ENCODE measurements at places on chromosomes 5 and 9.
A peak's percentile ranks its signal among the peaks of the same experiment; 100 is the strongest.

DNA sequence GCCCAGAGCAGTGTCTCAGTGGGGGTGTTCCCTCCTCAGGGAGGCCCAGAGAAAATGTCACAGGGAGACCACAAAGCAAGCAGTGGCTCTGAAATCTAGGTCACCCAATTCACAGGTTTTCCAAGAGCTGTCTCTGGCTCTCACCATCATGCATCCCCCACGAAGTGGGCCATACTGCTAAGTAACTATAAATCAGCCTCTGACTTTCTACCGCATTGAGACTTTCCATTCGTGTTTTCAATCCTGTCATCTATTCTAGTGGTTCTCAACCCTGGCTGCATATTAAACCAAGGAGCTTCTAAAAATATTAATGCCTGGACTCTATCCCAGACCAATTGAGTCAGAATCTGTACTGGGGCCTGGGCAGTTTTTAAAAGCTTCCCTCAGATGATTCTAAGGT is 2.0 kb upstream of the C1QTNF3 start:
- no peak for DNase-seq

GRCh38 chr5:133531594-133531993 is 80.7 kb downstream of the FSTL4 start:
- DNase-seq = no peak

GRCh38 chr9:98083061-98083501 is 26.5 kb downstream of the NANS start:
- no peak for DNase-seq

DNA sequence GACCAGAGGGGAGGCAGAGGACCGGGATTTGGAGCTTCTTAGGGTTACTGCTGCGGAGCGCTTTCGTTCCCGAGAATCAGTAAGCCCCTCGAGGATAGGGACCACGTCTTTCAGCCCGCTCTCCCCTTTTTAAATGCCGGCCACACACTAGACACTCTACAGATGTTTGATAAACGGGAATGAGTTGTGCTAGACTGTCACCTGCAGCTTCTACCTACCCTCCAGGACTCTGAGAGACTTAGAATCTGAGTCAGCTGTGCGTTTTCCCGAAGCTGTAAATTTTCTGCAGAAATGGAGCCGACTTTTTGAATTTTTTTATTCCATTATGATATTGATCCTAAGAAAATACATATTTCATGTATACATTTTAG is 670 bp downstream of the CCDC171 start:
- DNase-seq = no peak

- no peak for DNase-seq
Observed at GRCh38 chr9:5569409-5569808, 59.1 kb downstream of the PDCD1LG2 start.

DNA sequence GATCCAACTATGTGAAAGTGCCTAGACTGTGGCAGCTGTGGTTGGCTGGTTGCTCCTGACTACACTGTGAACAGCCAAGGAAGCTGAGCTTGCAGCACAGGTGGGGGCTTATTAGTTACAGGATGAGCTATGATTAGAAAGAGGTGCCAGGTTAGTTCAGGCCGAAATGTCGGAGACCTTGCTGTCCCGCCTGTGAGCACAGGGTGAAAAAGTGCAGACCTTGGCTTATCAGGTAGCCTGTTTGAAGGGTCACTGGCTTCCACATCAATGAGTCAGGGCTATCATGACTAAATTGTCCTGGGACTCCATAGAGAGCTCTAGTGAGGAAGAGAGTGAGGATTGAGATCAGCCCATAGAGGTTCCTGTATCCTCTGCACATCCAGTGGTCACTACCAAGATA is 114.3 kb upstream of the PLPPR1 start:
- no peak for DNase-seq

- DNase-seq = no peak
Observed at GRCh38 chr9:109971226-109971625, 191.2 kb downstream of the PALM2AKAP2 start.

GRCh38 chr5:176863765-176864098 is 35.4 kb downstream of the HK3 start:
- no peak for DNase-seq

GRCh38 chr9:86405926-86406325 is 51.7 kb upstream of the TUT7 start:
- DNase-seq = no peak

DNA sequence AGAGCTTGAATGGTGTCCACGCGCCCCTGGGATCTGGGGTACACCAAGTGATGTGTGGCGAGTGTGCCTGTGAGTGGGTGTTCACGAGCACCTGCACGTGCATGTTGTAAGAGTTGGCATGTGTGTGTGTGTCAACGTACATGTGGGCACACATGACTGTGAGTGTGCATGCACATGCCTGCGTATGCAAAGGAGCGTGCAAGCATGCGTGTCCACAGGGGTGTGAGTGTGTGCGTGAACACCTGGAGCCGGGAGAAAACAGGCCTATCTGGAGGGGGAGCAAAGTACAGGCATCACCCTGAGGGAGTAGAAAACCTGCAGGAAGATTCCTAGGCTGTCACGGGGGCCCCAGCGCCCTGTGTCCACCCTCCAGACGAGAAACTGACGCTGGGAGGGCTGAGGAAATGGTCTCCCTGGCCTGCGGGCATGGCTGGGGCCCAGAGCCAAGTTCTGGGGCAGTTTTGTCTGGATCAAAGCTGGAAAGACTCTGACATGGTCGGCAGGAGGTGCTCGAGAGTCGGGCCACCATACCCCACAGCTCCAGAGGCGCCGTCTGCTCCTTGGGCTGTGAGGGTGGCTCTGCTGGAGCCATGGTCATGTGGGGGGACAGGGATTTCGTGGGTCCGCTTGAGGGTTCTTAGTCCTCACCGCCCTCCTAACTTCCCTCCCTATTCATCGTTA is 31.8 kb downstream of the PTGES start:
- DNase-seq = no peak

DNA sequence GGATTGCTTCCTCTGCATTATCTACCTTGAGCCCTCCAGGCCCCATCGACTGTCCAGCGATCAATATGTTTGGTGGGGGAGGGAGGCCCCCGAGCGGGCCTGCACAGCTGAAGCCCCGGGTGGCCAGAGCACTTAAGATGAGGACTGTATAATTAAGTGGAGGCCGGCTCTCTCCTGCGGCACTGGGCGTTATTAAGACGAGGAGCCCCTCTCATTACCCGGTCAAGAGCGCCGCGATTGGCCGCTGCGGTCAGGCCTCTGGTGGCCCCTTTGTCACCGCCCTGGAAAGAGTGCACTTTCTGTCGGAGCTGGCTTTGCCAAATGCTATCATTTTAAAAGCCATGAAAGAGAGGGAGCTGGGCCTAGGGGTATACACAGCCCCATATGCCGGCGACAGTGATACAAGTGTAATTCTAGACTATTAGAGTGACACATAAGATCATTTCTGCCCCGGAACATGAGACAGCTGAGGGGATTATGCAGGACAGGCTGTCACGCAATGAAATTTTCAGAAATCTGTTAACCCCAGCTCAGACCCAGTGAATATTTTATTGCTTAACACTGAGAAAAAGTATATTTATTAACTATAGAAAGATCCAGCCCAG is 106.3 kb upstream of the IRX1 start:
- DNase-seq = no peak

- no peak for DNase-seq
Observed at GRCh38 chr9:77447646-77448045, 200.5 kb downstream of the GNA14 start.

- DNase-seq = peak; percentile 92
Observed at GRCh38 chr5:672329-673160, 20.6 kb downstream of the TPPP start.

DNA sequence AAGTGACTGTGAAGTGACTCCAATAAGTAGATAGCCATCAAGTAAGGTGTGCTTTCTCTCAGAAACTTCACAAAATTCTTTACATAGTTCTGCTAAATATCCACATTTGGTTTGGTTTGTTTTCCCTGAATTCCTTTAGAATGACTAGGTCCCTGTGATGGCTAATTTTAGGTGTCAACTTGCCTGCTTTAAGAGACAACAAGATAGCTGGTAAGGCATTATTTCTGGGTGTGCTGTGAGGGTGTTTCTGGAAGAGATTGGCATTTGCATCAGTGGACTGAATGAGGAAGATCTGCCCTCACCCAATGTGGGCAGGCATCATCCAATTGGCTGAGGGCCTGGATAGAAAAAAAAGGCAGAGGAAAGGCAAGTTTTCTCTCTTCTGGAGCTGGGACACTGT is 8.3 kb upstream of the PTBP3 start:
- no peak for DNase-seq

DNA sequence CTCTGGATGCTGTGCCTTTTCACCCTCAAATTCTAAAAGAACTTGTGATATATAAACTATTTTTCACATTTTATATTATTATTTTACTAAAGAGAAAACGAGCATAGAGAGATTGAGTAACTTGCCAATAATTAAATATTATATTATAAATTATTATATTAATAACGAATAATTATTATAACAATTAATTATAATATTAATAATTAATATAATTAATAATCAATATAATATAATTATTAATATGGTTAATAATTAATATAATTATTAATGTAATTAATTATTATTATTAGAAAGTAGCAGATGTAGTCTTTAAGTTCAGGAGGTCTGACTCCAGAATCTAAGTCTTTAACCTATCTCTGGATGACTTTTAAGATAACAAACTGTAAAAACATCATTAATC is 20.1 kb downstream of the OR2Y1 start:
- DNase-seq = no peak

GRCh38 chr5:178284996-178285395 is 52.4 kb upstream of the PHYKPL start:
- no peak for DNase-seq
